ENCODE measurements at places on chromosomes 4 and X. TPM values are rescaled to one million over a fixed set of nuclear protein-coding genes. Genes with fewer than 3 reads are reported as not detected.

- no peak overlapping the region for H3K4me3 ChIP-seq
- no peak for DNase-seq
- no peaks in the 10 kb centered on the region for H3K27me3 ChIP-seq
Observed at GRCh38 chrX:68902706-68903504, 74.1 kb downstream of the EFNB1 start.

PHEX gene
- total RNA-seq, result not detected

RBMXL3 gene
- not detected for total RNA-seq

DNA sequence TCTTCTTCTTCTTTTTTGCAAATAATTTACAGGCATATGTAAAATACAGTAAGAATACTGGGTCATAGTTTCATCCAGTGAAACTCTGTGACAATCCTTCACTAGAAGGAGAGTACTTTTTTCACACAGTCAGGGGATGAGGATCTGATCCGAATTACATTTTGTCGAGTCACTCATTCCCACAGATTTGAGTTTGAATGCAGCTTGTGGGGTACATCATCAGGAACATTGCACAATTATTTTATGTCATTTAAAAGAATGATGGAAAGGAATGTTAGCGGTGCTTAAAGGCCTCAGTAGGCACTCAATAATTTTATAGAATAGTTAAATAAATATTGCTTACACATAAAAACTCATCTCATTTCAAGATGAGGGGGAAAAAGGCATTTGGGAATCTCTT lies 88.6 kb downstream of the CHRNA9 start:
- no peak overlapping the region for H3K27ac ChIP-seq
- H3K27me3 ChIP-seq, result no peaks in the 10 kb centered on the region
- no peak overlapping the region for H3K4me3 ChIP-seq
- no peaks in the 10 kb centered on the region for H3K4me1 ChIP-seq
- H3K36me3 ChIP-seq, result peaks cover 16% of the 10 kb centered on the region
- no peak for DNase-seq

DNA sequence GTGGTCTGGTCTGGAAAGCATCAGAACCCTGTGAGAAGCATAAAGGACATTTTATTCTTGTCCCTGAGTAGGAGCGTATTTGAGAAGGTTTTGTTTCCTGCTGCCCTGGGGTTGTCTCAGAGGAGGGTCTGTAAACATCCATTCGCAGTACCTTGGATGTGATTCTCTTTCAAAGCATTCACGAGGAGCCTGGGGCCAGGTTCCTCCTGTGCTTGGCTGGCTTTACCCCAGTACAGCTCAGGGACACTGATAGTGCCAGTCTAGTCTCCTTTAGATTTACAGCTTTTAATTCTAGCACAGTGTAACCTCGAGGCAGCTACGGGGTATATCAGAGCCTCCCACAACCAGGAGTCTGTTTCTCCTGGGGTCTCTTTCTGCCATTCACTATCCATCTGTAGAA lies 2.7 kb downstream of the CLRN2 start:
- no peaks in the 10 kb centered on the region for H3K27me3 ChIP-seq
- H3K27ac ChIP-seq, result no peak overlapping the region
- H3K36me3 ChIP-seq, result no peaks in the 10 kb centered on the region
- DNase-seq, result no peak
- peaks cover 10% of the 10 kb centered on the region for H3K4me1 ChIP-seq

GRCh38 chr4:47801481-47802002 lies 36.3 kb downstream of the CORIN start:
- no peaks in the 10 kb centered on the region for H3K36me3 ChIP-seq
- DNase-seq, result no peak
- H3K27ac ChIP-seq, result no peak overlapping the region
- H3K4me1 ChIP-seq, result no peaks in the 10 kb centered on the region
- H3K27me3 ChIP-seq, result no peaks in the 10 kb centered on the region

GPRASP2 gene
- total RNA-seq, result 5.0 TPM

DNA sequence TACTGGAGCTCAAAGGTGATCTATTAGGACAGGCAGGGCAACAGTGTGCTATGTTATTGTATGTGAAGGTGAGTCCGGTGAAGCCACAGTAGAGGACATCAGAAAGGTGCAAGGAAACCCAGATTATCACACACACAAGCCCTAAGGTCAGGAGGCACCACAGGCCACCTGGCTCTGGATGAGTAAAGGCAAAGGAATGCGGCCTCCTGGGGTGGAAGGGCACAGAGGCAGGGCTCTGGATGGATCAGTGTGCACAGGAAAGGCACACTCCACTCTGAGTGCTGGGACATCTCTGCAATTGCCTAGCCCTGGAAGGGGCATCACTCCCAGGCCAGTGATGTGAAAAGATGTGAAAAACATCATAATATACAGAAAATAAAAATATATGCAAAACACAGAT lies 683.5 kb downstream of the TRIML1 start:
- H3K27me3 ChIP-seq, result no peaks in the 10 kb centered on the region
- no peaks in the 10 kb centered on the region for H3K36me3 ChIP-seq
- no peak overlapping the region for H3K4me3 ChIP-seq
- DNase-seq, result no peak

DNA sequence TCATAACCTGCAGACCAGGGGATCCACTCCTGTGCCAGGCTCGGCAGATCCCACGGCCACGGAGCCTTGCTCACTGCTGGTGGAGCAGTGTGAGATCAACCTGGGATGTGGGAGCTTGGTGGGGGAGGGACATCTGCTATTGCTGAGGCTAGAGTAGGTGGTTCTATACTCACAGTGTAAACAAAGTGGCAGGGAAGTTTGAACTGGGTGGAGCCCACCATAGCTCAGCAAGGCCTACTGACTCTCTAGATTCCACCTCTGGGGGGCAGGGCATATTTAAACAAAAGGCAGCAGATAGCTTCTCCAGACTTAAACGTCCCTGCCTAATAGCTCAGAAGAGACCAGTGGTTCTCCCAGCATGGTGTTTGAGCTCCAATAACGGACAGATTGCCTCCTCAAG lies 54.7 kb upstream of the EPHA5 start:
- no peak for DNase-seq
- H3K4me1 ChIP-seq, result no peaks in the 10 kb centered on the region
- H3K27me3 ChIP-seq, result no peaks in the 10 kb centered on the region

DDIT4L gene
- 0.11 TPM for total RNA-seq

DNA sequence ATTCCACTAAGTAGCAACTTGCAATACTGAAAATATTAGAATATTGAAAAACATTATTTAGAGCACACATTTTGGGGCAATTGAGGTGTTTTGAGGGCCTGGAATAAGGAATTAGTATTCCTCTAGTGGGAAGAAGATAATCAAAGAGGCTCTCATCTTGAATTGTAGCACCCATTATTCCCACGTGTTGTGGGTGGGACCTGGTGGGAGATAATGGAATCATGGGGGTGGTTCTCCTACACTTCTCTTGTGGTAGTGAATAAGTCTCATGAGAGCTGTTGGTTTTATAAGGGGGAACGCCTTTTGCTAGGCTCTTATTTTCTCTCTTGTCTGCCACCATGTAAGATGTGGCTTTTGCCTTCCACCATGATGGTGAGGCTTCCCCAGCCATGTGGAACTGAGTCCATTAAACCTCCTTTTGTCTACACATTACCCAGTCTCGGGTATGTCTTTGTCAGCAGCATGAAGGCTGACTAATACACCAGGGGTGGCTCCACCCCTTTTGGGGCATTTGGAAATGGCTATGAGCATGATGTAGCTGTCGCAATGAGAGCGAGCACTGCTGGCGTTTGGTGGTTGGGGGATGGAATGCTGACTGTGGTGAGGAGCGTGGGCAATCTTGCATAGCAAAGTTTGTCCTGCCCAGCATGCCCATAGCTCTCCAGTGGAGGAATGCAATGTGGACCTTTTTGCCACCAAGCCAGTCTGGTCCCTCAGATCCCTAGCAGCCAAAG lies 308.2 kb downstream of the FRMPD4 start:
- H3K4me3 ChIP-seq, result no peak overlapping the region
- no peaks in the 10 kb centered on the region for H3K36me3 ChIP-seq
- no peak for DNase-seq
- no peaks in the 10 kb centered on the region for H3K27me3 ChIP-seq
- H3K27ac ChIP-seq, result no peak overlapping the region
- no peaks in the 10 kb centered on the region for H3K4me1 ChIP-seq

- no peaks in the 10 kb centered on the region for H3K4me1 ChIP-seq
- no peak for DNase-seq
- H3K27me3 ChIP-seq, result no peaks in the 10 kb centered on the region
- H3K27ac ChIP-seq, result no peak overlapping the region
Observed at GRCh38 chr4:4950561-4951290, 68.5 kb downstream of the CYTL1 start.

DNA sequence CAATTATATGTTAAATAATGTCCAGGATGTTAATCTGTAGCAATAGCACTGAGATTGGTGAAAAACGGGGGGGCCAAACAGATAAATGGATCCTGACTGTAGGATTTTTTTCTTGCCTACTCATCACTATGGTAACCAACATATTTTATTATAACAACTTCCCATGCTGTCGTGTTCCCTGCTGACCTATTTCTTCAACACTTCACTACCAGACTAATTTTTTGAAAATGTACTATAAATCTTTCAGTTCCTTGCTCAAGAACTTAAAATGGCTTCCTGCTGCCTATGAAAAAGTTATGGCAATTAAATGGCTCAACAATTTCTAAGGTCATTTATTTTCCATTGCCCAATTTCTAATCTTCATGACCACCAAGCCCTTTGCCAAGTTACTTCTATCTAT lies 38.9 kb upstream of the CFAP47 start:
- peaks cover 4% of the 10 kb centered on the region for H3K27me3 ChIP-seq
- no peak for DNase-seq
- no peak overlapping the region for H3K4me3 ChIP-seq
- no peaks in the 10 kb centered on the region for H3K36me3 ChIP-seq
- no peak overlapping the region for H3K27ac ChIP-seq

GRCh38 chrX:35890699-35891098 lies 28.8 kb upstream of the CFAP47 start:
- no peak overlapping the region for H3K27ac ChIP-seq
- no peaks in the 10 kb centered on the region for H3K27me3 ChIP-seq
- DNase-seq, result peak; percentile 43

GRCh38 chr4:130073145-130073790 lies 977.3 kb downstream of the C4orf33 start:
- H3K36me3 ChIP-seq, result no peaks in the 10 kb centered on the region
- no peaks in the 10 kb centered on the region for H3K27me3 ChIP-seq
- H3K27ac ChIP-seq, result peak overlapping the region; percentile 37
- H3K4me1 ChIP-seq, result no peaks in the 10 kb centered on the region

DNA sequence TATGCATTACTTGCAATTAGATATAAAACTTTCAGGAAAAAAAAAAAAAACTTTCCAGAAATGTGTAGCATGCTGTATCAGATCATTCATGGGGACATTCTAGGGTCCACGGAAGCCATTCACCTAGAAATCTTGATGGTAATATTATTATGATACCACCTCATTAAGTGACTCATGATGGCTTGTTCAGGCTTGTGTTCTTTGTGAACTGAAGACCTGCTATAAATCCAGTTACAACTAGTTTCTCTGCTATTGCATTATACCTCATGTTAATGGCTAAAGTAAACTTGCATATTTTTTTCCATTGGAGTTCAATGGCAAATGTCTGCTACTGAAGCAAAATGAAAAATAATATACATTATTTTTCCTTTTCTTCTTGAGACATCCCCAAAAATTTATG lies 35.3 kb upstream of the PTPN13 start:
- no peaks in the 10 kb centered on the region for H3K36me3 ChIP-seq
- H3K4me1 ChIP-seq, result no peaks in the 10 kb centered on the region
- no peak overlapping the region for H3K4me3 ChIP-seq
- DNase-seq, result no peak
- no peaks in the 10 kb centered on the region for H3K27me3 ChIP-seq
- no peak overlapping the region for H3K27ac ChIP-seq

MAGEB1 gene
- total RNA-seq, result not detected

PF4V1 gene
- total RNA-seq, result not detected

DNA sequence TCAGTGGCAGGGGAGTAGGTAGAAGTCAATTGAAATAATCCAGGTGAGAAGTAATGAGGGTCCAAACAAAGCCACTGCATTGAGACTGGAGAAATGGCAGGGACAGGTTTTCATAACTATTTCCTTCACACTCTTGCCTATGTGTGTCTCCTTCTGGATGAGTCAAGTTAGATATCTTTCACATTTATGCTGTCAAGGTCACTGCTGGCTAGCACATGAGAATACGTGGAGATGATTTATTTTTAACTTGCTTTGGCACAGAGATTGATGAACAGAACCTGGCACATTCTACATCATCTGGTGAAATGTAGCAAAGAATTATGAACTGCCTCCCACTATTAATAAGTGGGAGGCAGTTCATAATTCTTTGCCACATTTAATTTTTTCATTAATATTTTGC lies 66.7 kb upstream of the BOD1L1 start:
- H3K4me1 ChIP-seq, result peaks cover 20% of the 10 kb centered on the region
- H3K36me3 ChIP-seq, result no peaks in the 10 kb centered on the region
- no peaks in the 10 kb centered on the region for H3K27me3 ChIP-seq
- H3K4me3 ChIP-seq, result no peak overlapping the region

DIPK2B gene
- total RNA-seq, result 1.2 TPM

MAGED2 gene
- 24.2 TPM for total RNA-seq

DNA sequence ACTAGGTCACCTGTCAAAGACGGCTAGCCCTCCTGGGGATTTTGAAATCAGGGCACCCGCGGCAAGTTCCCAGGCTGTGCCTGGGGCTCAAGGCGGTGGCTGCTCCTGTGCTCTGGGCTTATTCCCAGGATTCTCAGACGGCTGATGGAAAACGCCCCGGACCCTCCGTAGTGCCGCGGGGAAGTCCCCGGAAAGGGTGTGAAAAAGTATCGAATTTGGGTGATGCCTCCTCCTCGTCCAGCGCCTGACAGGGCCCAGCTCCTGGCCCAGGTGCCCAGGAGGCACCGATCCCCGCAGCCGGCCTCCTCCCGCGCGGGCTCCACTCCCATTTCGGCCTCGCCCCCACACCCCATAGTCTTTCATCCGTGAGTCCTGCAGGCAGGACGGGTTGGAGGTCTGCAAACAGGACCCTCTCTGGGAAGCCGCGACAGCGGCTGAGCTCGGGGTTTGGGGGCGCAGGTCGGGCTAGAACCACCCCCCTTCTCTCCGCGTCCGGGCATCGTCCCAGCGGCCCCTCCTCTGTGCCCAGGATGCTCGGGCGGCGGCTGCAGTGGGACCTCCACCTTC lies 1.1 kb upstream of the NSG1 start:
- H3K27me3 ChIP-seq, result peaks cover 25% of the 10 kb centered on the region
- H3K36me3 ChIP-seq, result no peaks in the 10 kb centered on the region
- H3K27ac ChIP-seq, result no peak overlapping the region
- DNase-seq, result no peak
- no peaks in the 10 kb centered on the region for H3K4me1 ChIP-seq

DNA sequence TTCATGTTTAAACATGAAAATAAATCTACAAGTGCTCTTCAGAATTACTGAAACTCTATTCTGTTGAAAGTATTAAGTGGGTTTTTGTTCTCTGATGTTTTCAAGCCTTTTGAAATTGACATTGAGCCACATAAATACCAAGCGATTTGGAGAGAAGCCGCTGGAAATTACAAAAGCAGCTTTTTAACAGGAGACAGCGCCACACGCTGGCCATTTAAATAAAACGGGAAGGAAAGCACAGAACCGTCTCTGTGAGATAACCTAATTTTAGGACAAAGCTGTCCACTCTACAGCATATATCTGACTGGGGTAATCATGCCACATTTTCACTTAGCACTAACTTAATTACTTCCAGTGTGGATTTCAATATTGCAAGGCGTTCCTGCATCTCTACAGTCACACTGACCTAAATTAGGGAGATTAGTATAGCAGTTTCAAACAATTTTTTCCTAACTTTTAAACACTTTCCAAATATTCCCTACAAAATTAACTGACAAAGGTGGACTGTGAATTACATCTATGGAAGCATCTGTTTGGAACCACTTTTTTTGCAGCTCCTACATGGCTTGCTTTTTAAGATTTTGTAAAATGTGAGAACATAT lies 6.8 kb upstream of the ANOS1 start:
- H3K27ac ChIP-seq, result no peak overlapping the region
- no peak overlapping the region for H3K4me3 ChIP-seq
- H3K27me3 ChIP-seq, result no peaks in the 10 kb centered on the region
- H3K36me3 ChIP-seq, result no peaks in the 10 kb centered on the region
- no peak for DNase-seq

All from right lobe of liver (tissue), 6 donors.